ENCODE measurements at places on chromosomes 2 and 18. TPM values are rescaled to one million over a fixed set of nuclear protein-coding genes. Genes with fewer than 3 reads are reported as not detected.

DNA sequence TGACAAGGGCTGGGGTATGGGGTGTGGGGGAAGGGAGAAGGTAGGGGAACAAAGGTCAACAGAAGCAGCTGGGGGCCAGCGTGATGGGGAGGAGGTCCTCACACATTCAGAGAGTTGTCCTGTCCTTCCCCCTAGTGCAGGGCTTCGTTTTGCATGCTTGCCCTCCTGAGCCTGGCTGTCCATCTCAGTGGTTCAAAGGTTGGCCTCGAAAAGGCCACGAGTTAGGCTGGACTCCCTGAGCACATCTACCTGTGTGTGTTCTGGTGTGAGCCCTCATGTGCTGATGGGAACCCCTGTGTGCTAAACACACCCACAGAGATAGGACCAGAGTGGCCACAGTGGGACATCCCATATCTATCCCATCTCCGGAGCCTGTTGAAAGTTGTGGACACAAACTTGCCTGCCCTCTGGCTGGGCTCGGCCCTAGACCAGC lies 51.9 kb downstream of the EPAS1 start:
- no peak for DNase-seq

- DNase-seq: no peak
Observed at GRCh38 chr18:59094569-59094968, 45.1 kb upstream of the SEC11C start.

DNA sequence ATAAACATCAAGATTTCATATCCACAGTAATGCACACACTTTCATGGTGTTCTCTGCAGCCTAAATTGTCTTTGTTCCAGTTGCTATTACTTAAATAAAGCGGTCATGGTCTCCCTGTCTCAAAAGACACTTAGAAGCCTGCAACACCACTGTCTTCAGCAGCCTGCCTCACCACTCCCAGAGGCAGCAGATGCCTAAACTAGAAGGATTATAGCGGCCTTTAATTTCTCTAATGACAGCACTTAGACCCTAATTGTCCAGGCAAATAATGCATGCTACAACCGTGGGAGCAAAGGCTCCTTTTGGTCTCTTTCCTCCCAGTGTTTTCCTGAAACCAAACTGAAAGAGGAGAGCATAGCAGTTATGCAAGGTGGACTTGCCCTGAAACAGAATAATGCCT lies 248.8 kb upstream of the SLC39A10 start:
- DNase-seq: no peak

GRCh38 chr2:225434014-225434413 lies 34.5 kb downstream of the NYAP2 start:
- no peak for DNase-seq

- no peak for DNase-seq
Observed at GRCh38 chr18:76394780-76395476, 100.1 kb downstream of the ZNF516 start.

DNA sequence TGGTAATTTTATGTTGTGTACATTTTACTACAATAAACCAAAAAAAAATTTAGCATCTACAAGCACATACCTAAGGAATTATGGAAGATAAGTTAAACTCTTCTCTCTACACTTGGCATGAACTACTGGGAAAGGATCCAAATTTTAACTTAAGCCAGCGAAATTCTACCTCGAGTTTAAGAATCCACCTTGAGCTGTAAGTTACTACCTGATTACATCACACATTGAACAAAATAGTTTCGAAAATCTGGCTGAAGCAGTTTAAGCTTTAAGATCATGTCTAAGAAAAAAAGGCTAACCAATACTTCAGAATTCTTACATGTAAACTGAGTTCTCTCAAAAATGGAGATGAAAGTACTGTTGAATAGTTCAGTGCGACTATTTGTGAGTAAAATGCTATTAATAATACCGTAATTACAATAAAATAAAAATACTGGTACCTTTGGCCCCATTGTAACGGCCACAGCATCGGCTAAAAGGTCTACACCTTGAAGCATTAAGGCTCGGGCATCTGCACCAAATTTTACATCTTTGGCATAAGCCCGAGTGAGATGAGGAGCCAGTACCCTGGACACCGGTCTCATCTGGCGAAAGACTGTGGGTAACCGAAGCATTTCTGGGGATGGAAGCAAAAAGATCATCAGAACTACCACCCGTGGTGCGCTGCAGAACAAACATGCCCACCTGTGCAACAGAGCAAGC lies 1.3 kb downstream of the HSPD1 start:
- no peak for DNase-seq

DNA sequence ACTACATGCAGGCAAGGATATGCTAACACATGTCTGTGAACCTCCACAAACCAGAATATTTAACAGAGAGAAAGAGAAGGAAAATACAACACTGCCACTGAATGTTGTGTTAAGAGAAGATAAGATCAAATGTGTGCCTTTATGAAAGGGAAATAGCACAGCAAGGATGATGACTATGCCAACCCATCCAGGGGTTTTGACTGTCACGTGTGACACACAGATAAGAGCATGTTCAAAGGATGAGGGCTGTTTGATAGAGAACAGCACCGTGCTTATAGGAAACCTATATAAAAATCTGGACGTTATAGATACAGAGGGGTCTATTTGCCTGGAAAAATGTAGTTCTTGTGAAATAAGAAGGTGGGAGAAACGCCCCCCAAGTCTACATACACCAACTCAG lies 911.8 kb downstream of the CPS1 start:
- no peak for DNase-seq

GRCh38 chr2:99660616-99661406 lies 171.0 kb upstream of the REV1 start:
- DNase-seq: no peak

- no peak for DNase-seq
Observed at GRCh38 chr2:240997141-240997855, 1.1 kb upstream of the SNED1 start.

GRCh38 chr2:143397884-143398614 lies 268.8 kb downstream of the ARHGAP15 start:
- DNase-seq: peak; percentile 18

DNA sequence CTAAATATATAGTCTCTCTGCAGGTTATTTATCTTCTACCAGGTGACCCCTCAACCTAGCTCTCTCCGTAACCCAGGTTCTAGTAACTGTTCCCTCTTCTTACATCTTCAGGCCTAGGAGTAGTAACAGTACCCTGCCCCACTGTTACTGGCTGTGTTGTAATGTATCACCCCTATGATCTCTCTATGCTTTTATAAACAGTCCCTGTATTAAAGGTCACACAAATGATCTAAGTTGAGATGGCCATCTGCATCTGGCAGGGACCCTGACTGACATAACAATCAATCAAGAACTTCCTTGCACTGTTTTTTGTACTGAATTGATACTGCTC lies 219.7 kb upstream of the STK17B start:
- no peak for DNase-seq

GRCh38 chr2:47088371-47089082 lies 66.6 kb downstream of the STPG4 start:
- DNase-seq: peak; percentile 75

DNA sequence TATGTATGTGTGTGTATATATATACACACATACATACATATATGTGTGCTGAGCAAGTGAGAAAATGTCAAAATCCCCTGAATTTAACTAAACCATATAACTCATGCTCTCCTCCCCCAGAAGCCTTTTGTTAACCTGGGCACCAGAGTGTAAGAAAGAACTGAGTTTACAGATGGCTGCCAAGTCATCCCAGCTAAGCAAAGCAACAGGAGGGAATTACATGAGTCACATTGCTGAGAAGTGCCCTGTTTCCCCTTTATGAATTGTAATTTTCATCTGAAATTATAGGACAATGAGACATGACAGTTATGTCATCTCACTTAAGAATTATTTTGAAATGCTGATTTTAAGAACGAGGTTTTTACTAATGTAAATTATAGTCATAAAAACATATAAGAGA lies 29.9 kb downstream of the SCN7A start:
- DNase-seq: no peak

Gene ANKRD30B
- total RNA-seq: 26.2 TPM

Gene CDKL4
- total RNA-seq: 0.10 TPM

Gene SERPINB3
- not detected for total RNA-seq

Gene HNMT
- total RNA-seq: 22.6 TPM

Gene C1QL2
- not detected for total RNA-seq

Gene CD226
- total RNA-seq: 0.17 TPM

Gene RAX
- not detected for total RNA-seq

Gene RMDN2
- total RNA-seq: 11.3 TPM

Measured in A172 (cell line).